Hair follicle dermal papilla cell (primary cell): ENCODE measurements at places on chromosomes 2 and 18. TPM values are rescaled to one million over a fixed set of nuclear protein-coding genes. Genes with fewer than 3 reads are reported as not detected.

NEMP2 gene
- total RNA-seq, result 5.1 and 7.3 TPM in 2 replicates

C2orf15 gene
- not detected in 2 replicates for total RNA-seq

CNTNAP5 gene
- 0.12 and 0.16 TPM in 2 replicates for total RNA-seq

HRH4 gene
- total RNA-seq, result not detected in 2 replicates

DSC3 gene
- total RNA-seq, result 0.24 and 1.3 TPM in 2 replicates

PROC gene
- not detected in 2 replicates for total RNA-seq

DSC2 gene
- total RNA-seq, result 0.12 and 0.32 TPM in 2 replicates

FAM228A gene
- 0.24 and 0.32 TPM in 2 replicates for total RNA-seq

OBSL1 gene
- total RNA-seq, result 81.8 and 99.5 TPM in 2 replicates

SLC14A1 gene
- total RNA-seq, result 2.4 and 3.9 TPM in 2 replicates

HOXD1 gene
- 1.9 and 2.9 TPM in 2 replicates for total RNA-seq

SPRED2 gene
- total RNA-seq, result 23.9 and 38.5 TPM in 2 replicates

RAMP1 gene
- 0.32 and 0.85 TPM in 2 replicates for total RNA-seq

MLPH gene
- 13.0 and 14.0 TPM in 2 replicates for total RNA-seq

PDE6D gene
- total RNA-seq, result 13.5 and 16.5 TPM in 2 replicates
